Activated T-cell treated with anti-CD3 and anti-CD28 coated beads, Interleukin-2, amount 50 U/mL, for 48 hours (primary cell): ENCODE measurements at places on chromosomes 5 and 9.

DNA sequence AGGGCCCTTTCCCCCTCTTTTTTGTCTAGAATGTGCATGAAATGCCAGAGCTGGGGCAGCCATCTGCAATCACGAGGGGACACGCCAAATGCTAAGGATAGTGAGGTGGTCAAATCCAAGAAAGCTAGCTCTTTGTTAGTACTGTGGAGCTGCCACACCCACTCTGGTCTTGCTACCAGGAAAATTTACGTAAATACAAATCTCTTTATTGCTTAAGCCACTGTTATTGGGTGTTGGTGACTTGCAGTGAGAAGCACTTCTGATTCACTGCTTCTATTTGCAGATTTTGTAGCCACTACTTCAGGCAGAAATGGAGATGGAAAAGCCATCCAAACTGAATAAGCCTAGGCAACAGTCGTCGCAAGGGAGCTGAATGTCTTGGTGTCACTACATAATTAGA is 25.6 kb upstream of the SUSD1 start:
- DNase-seq, result no peak

GRCh38 chr5:95620870-95621838 is 1.3 kb downstream of the GPR150 start:
- DNase-seq, result peak; percentile 77

GRCh38 chr9:35731415-35732184 is 395 bp downstream of the TLN1 start:
- no peak for DNase-seq

GRCh38 chr5:55997742-55998351 is 3.1 kb upstream of the IL6ST start:
- no peak for DNase-seq

GRCh38 chr9:3181049-3181953 is 337.4 kb upstream of the PUM3 start:
- DNase-seq, result peak; percentile 70

- DNase-seq, result no peak
Observed at GRCh38 chr9:90343366-90343765, 299.3 kb downstream of the DIRAS2 start.

GRCh38 chr5:94807985-94808384 is 189.5 kb downstream of the SLF1 start:
- no peak for DNase-seq

- DNase-seq, result no peak
Observed at GRCh38 chr9:105957830-105958229, 263.5 kb downstream of the TMEM38B start.

GRCh38 chr5:143386725-143387124 is 16.8 kb downstream of the NR3C1 start:
- no peak for DNase-seq

DNA sequence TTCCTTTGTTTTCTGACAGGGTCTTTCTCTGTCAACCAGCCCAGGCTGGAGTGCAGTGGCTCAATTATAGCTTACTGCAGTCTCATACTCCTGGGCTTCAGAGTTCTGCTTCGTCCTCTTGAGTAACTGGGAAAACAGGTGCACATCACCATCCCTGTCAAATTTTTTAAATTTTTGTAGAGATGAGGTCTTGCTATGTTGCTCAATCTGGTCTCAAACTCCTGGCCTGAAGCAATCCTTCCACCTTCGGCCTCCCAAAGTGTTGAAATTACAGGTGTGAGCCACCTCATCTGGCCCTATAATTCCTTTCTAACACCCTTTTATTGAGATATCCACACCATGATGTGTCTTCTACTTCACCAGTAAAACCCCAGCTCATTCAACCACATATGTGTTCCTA is 341.6 kb upstream of the PCSK5 start:
- DNase-seq, result no peak

GRCh38 chr9:14214065-14214684 is 99.8 kb downstream of the NFIB start:
- DNase-seq, result no peak

- no peak for DNase-seq
Observed at GRCh38 chr5:90301248-90301647, 108.3 kb downstream of the CETN3 start.

DNA sequence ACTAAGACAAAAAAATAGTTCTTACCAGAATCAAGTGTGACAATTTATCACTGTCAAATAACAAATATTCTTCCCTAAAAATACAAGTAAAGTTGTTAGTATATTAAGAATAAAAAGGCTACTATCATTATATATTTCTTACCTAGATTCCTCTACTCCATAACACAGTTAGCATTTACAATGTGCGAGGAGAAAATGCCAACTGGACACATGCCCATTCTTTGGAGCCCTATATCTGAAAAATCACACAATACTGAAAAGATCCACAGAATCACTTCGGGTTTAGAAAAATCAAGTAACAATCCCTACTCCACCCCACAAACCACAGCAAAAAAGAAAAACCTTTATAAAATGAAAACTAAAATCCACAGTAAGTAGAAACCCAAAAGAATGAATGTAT is 70.9 kb downstream of the PKD2L2 start:
- no peak for DNase-seq

DNA sequence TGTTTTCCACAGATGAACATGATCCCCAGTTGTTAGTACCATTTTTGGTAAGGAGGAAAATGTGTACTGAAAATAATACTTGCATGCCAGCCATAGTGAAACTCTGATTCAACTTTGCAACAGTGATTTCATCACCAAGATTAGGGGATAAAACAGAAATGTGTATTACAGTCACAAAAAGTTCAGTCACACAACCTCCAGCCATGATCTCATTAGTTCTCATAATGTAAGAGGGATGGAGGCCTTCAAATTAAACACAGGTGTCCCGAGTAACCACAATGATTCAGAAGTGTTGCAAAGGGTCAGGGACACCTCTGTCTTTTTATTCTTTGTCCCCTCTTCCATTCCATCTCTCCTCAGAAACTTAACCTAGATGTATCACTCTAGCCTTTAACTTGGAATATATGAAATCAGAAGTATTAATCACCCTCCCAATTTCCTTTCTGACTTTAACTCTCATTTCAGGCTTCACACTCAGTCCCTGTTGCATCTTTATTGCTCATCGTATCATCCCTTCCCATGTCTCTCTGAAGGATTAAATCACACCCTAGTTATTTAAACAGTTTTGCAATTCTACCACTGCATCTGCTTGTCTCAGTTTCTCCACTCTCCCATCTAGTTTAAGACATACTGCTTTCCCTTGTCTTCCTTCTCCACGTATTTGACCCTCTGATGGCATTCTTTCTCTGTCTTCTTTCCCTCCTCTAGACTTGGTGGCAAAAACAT is 291.2 kb downstream of the ADAMTS6 start:
- no peak for DNase-seq

- no peak for DNase-seq
Observed at GRCh38 chr9:96159596-96159995, 142.4 kb downstream of the HSD17B3 start.

GRCh38 chr5:74665273-74665672 is 19.8 kb upstream of the HEXB start:
- DNase-seq, result no peak

GRCh38 chr9:98215271-98215670 is 22.8 kb upstream of the CORO2A start:
- DNase-seq, result no peak

- DNase-seq, result no peak
Observed at GRCh38 chr9:69427286-69427685, 102.3 kb downstream of the ENTREP1 start.

DNA sequence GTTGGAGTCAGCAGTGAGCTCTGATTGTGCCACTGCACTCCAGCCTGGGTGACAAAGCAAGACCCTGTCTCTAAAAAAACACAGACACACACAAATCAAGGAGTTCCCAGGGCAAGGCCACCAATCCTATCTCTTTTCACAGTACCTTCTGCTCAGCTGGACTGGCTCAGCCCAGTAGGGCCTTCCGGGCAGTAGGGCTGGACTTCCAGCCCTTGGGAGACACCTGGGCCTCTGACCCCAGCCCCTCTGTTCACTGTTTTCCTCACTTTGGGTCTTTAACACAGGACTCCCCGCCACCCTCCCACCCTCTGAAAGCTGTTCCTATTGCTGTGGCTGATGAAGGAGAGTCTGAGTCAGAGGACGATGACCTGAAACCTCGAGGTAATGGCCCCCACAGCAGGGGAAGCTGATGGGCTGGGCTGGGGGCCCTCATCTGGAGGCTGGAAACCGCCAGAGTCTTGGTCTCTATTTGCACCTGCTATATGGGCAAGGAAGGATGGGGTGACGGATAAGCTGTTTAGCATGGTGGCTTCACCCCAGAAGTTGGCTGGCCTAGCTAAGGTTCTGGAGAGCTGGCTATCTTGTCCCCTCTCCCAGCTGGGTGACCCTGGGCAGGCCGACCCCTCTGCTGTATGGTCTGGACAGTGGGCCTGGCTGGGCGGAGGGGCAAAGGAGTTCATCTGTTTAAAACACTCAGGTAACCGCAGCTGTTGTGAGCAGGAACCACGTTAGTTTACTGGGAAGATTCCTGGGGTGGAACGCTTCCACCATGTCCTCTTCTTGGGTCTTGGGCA is 25.6 kb downstream of the USP20 start:
- DNase-seq, result peak; percentile 62

GRCh38 chr5:58201922-58202648 is 257.8 kb downstream of the PLK2 start:
- DNase-seq, result no peak

DNA sequence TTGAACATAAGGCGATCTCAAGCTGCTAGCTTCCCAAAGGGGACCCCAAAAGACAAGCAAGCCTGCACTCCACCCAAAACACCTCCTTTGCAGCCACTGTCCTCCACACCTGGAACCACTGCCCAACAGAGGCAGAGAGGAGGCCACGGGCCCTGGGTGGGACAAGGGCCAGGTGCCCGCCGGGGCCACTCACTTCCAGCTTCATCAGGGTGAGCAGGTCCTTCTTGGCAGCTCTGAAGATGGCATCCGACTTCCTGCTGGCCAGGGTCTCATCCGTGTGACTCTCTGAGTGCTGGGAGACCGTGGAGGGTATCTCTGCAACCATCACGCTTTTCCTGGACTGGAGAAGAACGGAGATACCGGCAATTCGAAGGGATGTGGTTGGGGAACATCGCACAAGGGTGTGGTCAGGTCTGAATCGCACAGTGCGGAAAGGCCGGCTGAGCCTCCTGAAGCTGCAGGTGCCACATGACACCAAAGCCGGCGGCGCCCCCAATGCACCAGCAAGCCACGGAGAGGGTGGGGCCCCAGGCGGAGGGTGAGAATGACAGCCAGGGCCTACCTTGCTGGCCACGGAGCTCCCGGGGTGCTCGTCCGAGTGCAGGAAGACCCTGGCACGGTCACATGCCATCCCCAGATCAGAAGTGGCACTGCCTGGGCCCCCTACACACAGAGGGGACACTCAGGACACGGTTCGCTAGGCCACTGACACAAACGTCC is 44.6 kb downstream of the PNPLA7 start:
- DNase-seq, result no peak

DNA sequence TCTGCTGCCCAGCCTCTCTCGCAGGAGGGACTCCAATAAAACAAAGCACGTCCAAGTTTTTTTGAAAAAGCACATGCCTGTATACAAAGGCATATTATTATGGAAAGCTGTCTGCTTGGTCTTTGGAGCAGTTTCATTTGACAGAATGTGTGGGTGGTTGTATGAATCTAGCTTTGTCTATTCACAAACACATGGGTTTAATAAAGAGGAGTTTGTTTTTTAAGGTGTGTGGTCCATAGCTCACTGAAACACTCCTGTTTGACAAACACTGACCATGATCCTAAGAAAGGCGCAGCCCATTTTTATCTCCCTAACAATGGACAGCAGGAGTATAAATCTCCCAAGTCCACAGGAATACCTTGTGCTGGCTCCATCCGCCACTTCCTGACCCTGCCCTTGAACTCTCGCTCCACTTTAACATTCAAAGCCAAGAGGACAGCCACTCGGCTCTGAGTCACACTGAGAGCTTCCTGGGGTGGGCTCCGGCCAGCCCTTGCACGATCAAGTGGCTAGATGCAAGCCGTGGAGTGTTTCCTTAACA is 371.9 kb downstream of the EBF1 start:
- no peak for DNase-seq

- no peak for DNase-seq
Observed at GRCh38 chr9:134536101-134536900, 105.3 kb upstream of the COL5A1 start.

- DNase-seq, result no peak
Observed at GRCh38 chr9:130745829-130746228, 52.2 kb downstream of the EXOSC2 start.

- DNase-seq, result no peak
Observed at GRCh38 chr5:24773261-24773660, 128.5 kb upstream of the CDH10 start.

- no peak for DNase-seq
Observed at GRCh38 chr9:89474939-89475338, 23.0 kb downstream of the SEMA4D start.

DNA sequence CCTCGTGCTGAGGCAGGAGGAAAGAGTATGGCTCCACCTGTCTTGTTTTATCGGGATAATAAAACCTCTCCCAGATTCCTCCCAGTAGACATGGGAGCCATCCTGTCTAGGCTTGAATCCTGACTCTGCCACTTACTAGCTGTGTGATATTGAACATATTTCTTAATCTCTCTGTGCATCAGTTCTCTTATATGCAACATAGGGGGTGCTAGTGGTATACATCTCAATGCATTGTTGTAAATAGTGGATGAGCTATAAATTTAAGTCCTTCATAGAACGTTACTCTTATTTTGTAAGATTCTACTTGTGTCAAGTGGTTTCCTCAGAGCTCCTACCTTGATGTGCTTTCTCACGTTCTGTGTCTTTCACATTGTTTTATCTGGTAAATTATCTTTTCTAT is 417.7 kb upstream of the POU5F2 start:
- no peak for DNase-seq

GRCh38 chr9:3058409-3058808 is 214.5 kb upstream of the PUM3 start:
- no peak for DNase-seq

DNA sequence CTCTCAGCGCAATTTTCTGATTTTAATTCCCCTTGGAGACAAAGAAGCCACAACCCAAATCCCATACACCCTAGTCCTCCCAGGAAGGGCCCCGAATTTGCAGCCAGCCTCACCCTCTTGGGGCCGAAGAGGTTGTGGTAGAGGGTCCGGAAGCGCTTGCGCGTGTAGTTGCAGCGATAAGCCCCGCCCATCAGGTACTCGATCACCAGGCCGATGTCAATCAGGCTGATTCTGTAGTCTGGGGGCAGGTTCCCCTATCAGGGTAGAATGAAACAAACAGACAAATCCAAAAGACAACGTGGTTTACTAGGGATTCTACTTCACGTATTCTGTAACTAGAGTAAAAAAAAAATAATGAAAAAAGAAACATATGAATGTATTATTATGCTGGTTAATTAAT is 210.6 kb upstream of the KLF9 start:
- no peak for DNase-seq

DNA sequence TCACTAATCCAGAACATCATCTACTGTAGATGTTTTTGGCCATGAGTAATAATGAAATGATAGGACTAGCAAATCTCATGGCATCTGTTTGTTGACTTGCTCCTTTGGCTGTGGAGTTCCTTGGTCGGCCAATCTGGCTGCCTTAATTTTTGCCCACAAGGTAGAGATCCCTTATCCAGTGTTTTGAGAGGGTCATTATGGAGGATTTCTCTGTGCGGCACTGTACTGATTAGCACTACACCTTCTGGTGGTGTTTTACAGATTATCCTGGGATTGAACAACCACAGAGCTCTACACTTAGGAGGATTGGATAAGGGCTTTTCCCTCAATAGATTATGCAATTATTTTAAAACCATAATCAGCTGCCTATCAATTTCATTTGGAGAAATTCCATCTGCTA is 3.2 kb upstream of the ENHO start:
- DNase-seq, result no peak

- DNase-seq, result no peak
Observed at GRCh38 chr9:92483627-92484545, 1.6 kb upstream of the ASPN start.

GRCh38 chr9:112299514-112299913 is 33.9 kb downstream of the PTBP3 start:
- no peak for DNase-seq

GRCh38 chr5:159833846-159834245 is 82.4 kb upstream of the ADRA1B start:
- no peak for DNase-seq
